ENCODE measurements at places on chromosomes 7 and 10.
A peak's percentile ranks its signal among the peaks of the same experiment; 100 is the strongest.

GRCh38 chr10:84706431-84706830 lies 378.0 kb downstream of the CCSER2 start:
- no peak for DNase-seq

GRCh38 chr10:129962872-129963640 lies 1.0 kb downstream of the EBF3 start:
- no peak for DNase-seq

DNA sequence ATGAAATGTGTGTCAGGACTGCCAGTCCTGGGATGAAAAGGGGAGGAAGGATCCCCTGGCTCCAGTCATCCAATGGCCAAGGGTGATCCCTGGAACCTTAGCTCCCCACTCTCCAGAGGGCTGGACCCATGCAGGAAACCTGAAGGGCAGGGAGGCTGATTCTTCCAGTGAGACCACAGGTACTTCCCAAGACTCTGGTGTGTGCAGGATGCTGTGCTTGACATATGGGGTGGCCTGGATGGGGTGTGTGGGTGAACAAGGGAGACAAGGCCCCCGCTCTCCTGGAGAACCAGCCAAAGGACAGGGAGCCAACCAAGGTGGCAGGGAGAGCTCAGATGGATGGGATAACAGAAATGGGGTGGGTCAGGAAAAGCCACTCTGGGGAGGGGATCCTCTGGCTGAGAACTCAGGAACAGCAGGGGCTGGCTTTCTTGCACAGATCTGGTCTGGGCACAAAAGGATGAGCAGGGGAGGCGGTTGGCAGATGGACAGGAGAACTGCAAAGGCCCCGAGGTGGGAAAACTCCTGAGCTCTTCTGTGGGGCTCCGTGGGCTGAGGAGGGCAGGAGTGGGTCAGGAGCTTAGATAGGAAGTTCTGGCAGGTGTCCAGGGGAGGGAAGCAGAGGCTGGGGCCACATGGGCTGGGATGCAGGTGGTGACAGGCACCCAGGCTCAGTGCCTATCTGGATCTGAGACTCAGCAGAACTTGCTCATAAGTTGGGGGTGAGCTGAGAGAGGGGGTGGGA lies 100.6 kb downstream of the ARHGAP22 start:
- DNase-seq: no peak

GRCh38 chr7:128831178-128831993 lies 1.2 kb downstream of the FLNC start:
- peak; percentile 88 for DNase-seq

GRCh38 chr7:107213193-107213788 lies 44.5 kb downstream of the HBP1 start:
- no peak for DNase-seq

DNA sequence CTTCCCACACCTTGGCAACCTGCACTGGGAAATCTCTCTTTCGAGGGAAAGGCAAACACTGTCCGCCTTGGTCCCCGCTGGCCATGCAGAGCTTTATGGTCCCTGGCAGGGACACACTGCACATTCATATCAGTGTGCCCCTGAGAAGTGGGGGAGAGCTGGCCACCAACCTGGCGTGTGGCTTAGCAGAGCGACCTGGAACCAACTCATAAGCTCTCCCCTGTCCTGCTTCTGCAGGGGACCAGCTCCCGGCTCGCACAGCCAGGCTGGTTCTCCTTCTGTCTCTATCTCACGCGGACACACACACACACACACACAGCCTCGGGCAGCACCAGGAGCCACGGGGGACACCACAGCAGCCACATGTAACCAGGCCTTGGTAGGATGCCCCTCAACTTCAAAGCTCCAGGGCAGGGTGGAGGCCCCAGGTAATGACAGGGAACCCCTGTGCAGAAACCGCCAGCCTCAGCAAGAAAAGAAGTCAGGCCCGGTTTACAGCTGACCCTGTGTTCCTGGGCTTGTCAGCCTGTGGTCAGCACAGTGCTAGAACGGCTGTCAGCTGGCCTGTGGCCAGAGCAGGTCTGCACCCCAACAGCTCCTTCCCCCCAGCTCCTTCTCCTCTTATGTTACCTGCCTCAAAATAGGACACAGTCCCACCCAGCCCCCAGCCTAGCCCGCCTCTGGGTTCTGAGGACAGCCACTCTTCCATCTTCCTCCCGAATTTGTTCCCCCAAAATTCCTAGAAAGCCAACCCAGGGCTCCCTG lies 69.3 kb downstream of the OAT start:
- DNase-seq: no peak

DNA sequence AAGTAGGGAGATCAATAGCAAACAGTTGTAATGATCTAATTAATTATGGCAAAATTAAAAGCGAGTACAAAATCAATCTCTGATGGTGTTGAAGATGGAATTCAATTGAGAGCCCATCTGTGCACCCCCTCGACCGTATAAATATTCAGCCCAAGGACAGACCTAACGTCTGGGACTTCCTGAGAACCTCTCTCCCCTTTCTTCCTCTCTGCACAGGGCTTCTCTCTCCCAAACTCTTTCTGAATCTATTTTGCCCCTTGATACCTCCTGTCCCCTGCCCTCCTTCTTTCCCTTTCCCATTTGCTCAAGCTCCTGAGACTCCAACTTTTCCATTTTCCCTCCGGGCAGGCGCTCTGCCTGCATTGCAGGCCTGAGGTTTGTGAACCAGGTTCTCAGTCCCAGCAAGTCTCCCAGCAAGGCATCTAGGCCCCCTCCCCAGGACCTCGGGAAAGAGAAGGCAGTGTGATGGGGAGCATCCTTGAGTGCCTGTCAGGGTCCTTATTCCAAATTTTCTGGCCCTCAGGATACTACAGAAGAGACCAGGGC lies 8.5 kb upstream of the PAX2 start:
- no peak for DNase-seq
